Natural killer cell treated with Interleukin-12 subunit alpha and Interleukin-12 subunit beta and Interleukin-15 and Interleukin-18, amount 100 ng/mL, for 72 hours (primary cell): ENCODE measurements at places on chromosomes 5 and 9.

- DNase-seq: no peak
These were observed 115.2 kb downstream of the SIL1 start for GRCh38 chr5:139082813-139083498.

DNA sequence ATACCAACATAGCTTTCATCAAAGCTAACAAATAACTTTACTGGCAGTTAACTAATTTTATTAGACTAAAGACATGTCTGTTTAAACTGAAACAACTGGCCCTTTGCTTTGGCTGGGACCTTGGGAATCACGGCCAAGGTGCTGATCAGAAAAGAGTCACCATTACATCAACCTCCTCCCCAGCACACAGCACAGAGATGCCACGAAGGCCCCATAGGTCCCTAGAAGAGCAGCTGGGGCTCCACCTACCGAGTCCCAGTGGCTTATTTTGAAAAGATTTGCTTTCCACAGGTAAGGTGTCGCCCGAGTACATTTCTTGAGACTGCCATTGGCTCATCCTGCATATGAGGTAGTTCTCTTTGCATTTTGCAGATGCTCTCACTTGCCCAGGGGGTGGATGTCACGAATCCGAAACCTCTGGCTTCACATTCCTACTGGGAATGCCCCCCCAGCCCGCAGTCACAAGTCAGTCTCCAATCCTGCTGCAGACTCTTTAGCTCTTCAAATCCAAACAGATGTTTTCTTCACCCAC lies 18.8 kb upstream of the HSD17B3 start:
- DNase-seq: no peak

DNA sequence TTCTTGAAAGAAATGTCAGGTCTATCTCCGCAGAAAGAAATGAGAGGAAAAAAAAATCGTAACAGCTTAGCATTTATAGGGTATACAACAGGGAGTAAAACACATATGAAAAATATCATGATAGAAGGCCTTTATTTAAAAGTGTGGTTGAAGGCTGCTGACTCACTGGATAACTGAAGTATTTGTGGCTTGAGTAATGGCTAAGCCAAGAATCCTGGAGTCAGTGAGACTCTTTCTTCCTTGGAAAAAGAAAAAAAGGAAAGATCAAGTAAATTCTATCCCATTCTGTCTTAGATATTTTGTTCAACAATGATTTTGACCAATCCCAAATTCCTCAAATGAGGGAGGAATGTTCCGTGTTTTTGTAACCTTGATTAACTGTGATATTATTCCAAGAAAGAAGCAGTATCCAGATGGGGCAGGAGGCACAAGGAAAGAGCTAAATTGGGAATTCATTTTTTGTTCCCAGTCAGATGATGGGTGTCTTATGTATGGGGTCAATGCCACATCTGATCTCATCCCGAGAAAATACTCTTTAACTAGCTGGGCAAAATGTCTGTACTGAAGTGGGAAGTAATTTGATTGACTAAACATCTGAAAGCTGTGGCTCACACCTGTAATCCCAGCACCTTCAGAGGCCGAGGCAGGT lies 64.3 kb upstream of the MYO10 start:
- no peak for DNase-seq

GRCh38 chr5:69367697-69368279 lies 1.5 kb downstream of the AK6 start:
- no peak for DNase-seq

- DNase-seq: no peak
These were observed 47.4 kb downstream of the MFAP3 start for GRCh38 chr5:154086146-154086545.

- no peak for DNase-seq
These were observed 5.8 kb upstream of the PSMB7 start for GRCh38 chr9:124420991-124421543.
